Neuronal stem cell (in vitro differentiated cells): ENCODE measurements at places on chromosomes 4 and X.

GRCh38 chr4:55549888-55550287 is 3.2 kb upstream of the CLOCK start:
- no peak for DNase-seq

DNA sequence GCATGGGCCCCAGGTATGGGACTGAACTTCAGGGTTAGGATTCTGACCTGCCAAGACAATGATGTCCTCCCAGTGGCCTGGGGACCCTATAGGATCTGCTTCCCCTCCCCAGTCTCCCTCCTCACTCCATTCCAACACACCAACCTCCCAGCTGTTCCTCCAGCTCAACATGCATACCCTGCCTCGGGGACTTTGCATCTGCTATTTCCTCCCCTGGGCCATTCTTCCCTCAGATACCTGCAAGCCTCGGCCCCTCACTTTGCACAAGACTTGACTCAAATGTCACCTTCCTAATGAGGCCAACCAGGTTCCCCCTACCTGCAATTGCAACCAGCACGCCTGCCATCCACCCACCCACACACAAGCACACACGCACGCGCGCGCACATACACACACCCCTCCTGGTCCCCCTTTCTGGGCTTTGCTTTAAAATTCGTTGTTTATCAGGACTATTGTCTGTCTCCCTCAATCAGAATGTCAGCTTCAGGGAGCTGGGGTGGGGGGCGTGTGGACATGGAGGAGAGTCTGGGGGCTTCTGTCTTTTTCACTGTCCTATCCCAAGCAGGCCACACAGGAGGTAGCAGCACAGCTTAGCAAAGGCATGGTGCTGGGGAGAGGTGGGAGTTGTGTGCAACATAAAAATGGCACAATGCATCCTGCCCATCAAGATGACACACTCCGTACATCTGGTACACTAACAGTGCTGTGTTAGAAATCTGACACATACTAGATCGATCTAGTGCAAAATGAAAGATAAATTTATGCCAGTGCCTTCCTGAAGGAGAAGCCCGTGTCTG is 20.6 kb upstream of the PPP2R2C start:
- no peak for DNase-seq

DNA sequence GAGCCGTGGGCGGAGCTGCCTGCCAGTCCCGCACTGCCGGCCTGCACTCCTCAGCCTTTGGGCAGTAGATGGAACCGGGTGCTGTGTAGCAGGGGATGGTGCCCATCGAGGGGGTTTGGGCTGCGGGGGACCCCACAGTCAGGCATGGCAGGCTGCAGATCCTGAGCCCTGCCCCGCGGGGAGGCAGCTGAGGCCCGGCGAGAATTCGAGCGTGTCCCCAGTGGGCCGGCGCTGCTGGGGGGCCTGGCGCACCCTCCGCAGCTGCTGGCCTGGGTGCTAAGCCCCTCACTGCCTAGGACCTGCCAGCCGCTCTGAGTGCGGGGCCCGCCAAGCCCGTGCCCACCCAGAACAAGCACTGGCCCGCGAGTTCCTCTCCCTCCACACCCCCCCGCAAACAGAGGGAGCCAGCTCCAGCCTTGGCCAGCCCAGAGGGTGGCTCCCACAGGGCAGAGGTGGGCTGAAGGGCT is 391.5 kb downstream of the SPOCK3 start:
- no peak for DNase-seq

DNA sequence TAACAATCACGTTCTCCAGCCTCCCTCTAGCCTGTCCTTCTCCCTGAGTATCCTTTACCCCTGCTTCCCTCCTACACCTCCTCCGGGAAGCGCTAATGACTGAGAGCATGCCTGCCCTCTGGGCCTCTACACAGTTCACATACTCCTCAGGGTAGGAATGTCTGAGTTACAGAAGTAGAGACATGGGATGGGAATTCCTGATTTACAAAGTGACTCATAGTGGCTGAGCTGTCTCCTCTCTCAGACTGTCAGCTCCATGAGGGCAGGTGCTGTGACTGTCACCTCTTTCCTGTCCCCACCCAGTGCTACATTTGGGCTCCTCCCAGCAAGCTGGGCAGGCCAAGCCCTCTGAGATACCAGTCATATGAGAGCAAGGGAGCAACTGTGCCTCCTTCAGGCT is 2.6 kb downstream of the LAS1L start:
- DNase-seq = no peak

DNA sequence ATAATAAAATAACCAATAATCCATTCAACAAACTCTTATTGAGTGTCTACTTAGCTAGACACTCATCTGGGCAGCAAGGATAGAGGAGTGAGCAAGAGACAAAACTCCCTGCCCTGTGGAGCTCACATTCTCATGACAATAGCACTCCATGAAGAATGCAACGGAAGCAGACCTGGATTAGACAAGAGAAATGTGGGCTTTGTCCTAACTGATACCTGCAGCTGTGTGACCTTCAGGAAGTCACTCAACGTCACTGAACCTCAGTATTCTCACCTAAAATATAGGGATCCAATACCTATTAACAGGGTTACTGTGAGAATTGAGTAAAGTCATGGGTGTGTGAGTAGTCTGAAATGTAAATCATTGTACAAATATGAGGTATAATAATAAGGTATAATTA is 61.2 kb downstream of the NDNF start:
- no peak for DNase-seq

- DNase-seq = no peak
These were observed 31.7 kb upstream of the CABS1 start for GRCh38 chr4:70303090-70303489.
